Amniotic stem cell (primary cell): ENCODE measurements at places on chromosomes 12 and 14.

GRCh38 chr12:13198876-13199275 is 2.4 kb downstream of the EMP1 start:
- no peak for DNase-seq

- no peak for DNase-seq
These were observed 51.1 kb downstream of the MIS18BP1 start for GRCh38 chr14:45201905-45202304.

- no peak for DNase-seq
These were observed 2.8 kb upstream of the MDGA2 start for GRCh38 chr14:47678157-47678556.

DNA sequence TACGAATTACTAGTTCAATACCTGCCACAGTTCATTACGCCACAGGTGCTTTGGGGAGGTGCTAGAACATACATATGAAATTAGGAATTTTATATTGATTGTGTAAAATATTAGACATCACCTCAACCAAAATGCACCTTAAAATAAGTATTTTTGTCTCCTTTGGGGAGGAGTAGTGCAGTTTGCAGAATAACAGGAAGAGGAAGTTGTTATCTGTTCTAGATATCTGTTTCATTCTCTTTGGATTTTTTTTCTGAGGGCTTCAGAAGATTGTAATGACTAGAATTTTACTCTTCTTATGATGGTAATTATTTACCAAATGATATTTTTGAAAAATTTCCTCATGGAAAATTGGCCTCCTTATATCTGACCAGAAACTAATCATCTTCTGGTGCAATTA is 9.9 kb upstream of the GYS2 start:
- no peak for DNase-seq

GRCh38 chr14:54310151-54310850 is 86.5 kb upstream of the CDKN3 start:
- DNase-seq, result no peak

DNA sequence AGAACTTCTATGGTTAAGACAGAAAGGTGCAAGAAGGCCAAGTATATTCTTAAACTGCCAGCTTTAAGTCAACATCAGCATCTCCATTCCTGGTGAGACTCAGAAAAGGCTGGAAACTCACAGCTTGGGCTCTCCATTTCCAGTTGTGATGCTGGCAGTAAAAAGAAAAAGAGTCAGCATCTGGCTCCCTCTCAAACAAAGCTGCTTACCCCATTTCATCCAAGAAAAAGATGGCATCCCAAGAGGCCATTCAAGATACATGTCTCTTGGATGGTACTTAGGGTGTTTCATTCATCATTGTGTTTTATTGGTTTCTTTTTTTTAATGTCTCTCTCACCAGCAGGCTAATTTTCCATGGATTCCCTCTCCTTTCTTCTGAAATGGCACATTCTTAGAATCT is 61.9 kb downstream of the DCAF5 start:
- DNase-seq, result no peak

DNA sequence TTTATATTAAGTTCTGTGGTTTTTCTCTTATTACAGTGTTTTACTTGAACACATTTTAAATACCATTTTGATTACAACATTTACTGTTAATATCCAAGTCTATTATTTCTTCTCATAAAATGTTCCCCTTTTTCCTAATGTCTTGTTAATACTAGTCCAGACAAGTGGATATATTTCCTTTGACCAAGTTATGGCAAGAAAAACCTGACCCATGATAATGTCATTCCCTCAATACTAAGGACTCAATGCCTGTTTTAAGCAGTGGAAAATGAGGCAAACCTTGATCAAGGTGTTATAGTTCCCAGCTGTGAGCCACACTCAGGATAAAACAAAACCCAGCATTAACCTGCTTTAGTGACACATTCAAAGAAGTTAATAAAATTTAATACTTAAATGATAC is 12.2 kb downstream of the TRMT5 start:
- no peak for DNase-seq

GRCh38 chr14:33972583-33973081 is 21.8 kb upstream of the EGLN3 start:
- no peak for DNase-seq

- peak; percentile 43 for DNase-seq
These were observed 3.8 kb downstream of the CBLN3 start for GRCh38 chr14:24425704-24426103.

GRCh38 chr14:33979613-33980276 is 28.9 kb upstream of the EGLN3 start:
- no peak for DNase-seq

DNA sequence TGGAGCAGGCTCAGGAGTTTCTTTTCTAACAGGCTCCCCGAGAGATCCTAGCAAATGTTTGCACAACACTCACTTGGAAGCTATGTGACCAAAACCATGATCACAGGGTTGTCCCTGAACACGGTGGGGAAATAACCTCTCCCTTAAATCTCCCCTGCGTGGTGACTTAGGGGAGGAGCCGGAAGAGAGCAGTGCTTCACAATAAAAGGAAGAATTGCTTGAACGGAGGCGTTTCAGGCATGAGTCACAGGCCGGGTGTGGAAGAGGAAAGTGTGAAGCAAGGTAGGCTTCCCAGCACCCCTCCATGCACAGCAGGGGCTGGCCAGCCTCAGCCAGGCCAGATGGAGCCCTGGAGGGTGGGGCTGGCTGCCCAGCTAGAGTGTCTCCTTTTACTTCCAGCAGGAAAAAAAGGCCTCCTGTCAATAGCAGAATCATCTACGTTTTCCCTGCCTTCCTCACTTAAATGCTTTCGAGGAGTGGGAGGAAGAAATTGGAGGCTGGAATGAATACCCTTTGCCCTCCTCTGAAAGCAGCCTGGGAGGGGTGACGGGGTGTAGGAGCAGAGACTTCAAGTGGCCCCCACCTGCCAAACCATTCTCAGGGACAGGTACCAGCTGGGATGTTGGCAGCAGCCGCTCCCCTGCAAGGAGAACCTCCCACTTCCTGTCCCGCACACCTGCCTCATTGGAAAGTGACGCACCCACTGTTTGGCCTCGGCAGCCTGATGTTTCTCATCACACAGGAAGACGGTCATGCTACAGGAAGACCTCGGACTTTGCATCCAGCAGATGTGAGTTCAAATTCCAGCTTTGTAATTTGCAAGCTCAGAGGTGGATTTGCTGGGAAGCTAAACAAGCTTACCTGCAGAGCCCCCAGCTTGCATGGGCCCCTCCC is 30.1 kb upstream of the PPP2R5C start:
- DNase-seq, result no peak

DNA sequence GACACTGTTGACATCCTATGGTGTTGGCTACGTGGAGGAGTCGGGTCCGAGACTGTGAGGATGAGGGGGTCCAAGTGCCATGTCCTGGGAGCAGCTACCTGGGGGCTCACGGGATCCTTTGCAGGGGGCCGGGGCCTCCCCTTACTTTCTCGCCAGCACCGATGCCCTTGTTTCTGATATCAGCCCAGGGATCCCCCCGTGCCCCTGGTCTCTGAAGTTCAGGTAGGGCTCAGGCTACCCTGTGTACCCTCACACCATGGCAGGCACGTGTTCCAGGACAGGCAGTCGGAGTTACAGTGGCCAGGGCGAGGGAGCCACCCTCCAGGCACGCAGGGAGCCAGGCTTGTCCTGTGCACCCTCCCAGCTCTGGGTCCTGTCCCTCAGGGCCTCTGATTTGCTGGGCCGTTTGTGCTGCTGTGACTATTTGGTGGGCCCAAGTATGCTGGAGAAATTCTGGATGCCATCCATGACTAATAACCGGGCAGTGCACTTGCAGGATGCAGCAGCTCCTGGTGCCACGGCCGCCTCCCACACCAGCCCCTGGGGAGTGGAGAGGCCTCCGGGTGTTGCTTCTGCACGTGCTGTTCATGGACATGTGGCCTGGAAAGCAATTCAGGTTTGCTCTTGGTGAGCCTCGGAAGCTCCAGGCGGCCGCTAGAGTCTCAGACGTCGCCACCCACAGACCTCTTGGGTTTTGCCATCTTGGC is 93.1 kb upstream of the SFSWAP start:
- DNase-seq, result no peak

DNA sequence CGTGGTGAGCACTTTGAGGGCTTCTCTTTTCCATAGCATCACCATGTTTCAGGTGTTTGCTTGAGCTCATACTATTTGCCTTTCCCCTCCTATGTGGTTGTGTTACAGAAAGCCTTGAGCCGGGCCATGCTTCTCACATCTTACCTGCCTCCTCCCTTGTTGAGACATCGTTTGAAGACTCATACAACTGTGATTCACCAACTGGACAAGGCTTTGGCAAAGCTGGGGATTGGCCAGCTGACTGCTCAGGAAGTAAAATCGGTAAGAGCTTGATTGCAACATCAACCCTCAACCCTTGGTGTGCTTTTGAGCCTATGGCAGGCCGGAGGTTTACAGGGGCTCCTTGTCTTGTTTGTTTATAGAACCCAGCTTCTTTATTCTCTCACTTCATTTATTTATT is 8.1 kb downstream of the LETMD1 start:
- DNase-seq, result no peak

GRCh38 chr12:12776261-12776660 is 9.2 kb upstream of the APOLD1 start:
- DNase-seq, result no peak

GRCh38 chr12:31300341-31300740 is 25.6 kb downstream of the SINHCAF start:
- DNase-seq, result no peak

DNA sequence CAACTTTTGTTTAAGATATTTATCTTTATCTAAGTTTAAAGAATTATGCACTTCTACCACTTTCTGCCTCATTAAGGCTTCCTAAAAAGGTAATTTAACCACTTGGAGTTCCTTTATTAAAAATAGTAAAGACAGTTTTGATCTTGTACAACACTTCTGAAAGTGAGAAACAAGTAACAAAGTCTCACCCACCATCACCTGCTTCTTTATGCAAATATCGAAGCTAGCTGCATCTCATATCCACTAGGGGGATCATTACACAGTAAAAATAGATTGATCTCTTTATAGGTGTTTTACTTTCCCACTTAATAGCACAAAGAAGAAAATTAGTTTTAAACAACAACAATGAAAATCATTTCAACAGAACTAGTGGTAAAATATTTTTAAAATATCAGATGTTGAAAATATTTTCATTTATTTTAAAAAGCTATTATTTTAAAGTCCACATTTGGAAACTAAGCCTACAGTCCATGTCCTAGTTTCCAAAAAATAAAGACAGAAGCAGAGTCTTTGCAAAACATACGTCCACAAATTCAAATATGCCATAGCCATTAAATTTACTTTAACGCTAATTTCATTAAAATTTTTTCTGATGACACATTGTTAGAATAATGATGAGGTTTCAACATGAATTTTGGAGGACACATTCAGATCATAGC is 160.0 kb upstream of the SOX5 start:
- no peak for DNase-seq

DNA sequence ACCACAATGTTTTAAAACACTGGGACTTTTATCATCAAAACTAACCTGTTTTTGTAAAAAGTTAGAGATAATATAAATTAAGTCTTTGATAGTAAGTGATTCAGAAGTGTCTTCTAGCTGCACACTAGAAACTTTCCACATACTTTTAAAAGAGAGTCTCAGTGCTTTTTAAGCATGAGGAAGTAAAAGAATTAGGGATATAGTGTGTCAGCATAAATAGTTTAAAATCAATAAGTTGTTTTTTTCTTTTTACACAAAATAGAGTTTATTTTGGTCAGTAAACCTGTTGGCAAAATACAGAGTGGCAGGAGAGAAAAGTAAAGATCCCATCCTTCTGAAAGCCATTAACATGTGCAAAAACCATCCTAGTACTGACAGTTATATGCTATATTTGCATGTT is 1.7 kb downstream of the DNM1L start:
- DNase-seq, result no peak

DNA sequence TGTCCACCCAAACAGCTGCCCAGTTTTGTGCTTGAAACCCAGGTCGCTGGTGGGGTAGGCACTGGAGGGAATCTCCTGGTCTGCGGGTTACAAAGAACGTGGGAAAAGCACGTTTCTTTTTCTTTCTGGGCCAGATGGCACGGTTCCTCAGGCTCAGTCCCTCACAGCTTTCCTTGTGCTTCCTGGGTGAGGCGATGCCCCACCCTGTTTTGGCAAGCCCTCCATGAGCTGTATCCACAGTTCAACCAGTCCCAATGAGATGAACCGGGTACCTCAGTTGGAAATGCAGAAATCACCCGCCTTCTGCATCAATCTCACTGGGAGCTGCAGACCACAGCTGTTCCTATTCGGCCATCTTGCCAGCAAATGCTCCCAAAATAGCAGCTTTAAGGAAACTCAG is 51.4 kb upstream of the TMTC2 start:
- no peak for DNase-seq
